ENCODE measurements at places on chromosomes 5 and 9. TPM values are rescaled to one million over a fixed set of nuclear protein-coding genes. Genes with fewer than 3 reads are reported as not detected.

Gene CLIC3
- total RNA-seq = 139 TPM

Gene WWC1
- 28.3 TPM for total RNA-seq

Gene GIN1
- 9.9 TPM for total RNA-seq

Gene CCL27
- 209 TPM for total RNA-seq

Gene FREM1
- total RNA-seq = 1.1 TPM

Gene PCDHB5
- total RNA-seq = 3.1 TPM

Gene ORM2
- total RNA-seq = not detected

Gene UGT3A1
- total RNA-seq = not detected

Gene RASEF
- 5.6 TPM for total RNA-seq

Gene GLDC
- 7.4 TPM for total RNA-seq

Gene PRKACG
- total RNA-seq = not detected

Gene SRP19
- 37.2 TPM for total RNA-seq

Gene BAAT
- total RNA-seq = not detected

Gene FAM151B
- 3.3 TPM for total RNA-seq

All from suprapubic skin (tissue), 4 donors.